T1000 (cell line): ENCODE measurements at places on chromosomes 2 and 18.

DNA sequence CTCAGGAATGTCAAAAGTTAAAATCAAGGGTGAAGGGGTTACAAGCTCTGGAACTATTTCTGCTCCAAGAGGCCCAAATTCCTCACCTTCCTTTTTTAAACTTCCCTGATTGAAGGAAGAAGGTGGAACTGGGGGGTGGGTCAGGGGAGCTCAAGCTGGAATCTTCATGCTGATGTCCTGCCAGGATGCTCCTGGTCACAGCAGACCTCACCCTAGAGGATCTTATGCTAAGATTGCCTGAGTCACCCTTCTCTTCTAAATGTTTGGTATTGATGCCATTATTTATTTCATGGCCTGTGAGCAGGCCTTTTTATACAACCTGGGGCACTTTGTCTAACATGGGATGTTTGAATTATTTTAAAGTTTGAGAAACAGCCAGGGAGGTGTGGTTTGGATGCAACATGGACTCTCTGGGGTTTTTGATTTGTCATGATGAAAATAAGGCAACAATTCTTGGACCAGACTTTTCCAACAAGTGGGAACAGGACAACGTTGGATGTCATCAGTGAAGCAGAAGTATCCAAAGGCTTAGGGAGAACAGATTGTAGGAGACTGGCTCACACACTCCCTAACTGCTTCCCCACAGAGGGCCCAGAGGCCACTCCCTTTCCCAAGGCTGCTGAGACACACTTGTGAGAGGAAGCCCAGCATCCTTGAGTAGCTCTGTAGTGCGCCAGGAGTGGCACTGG lies 420.2 kb upstream of the MEX3C start:
- no peak for DNase-seq

GRCh38 chr2:240896394-240896793 lies 438 bp upstream of the MAB21L4 start:
- no peak for DNase-seq

DNA sequence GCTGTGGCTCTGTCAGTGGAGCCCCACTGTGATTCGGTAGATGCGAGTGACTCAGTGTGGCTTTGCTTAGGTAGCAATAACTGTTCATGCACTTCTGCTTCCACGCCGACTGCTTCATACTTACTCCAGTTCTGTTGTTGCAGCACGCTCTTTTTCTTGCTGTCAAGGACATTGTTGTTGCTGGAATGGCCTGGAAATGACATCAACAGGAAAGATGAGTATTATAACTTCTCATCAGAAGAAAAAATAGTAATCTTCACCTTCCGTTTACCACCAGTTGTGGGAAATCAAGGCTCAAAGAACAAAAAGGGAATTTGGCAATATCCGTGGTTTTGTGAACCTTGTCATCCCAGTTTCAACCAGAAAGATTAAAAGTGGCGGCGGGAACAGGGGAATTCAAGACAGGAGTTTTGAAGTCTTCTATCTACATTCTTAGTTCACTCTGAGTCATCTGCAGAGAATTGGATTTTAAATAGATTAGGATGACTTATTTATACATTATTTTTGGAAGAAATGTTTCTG lies 8.3 kb downstream of the TM4SF20 start:
- no peak for DNase-seq

GRCh38 chr2:18244845-18245244 lies 315.6 kb downstream of the RDH14 start:
- DNase-seq: no peak

- no peak for DNase-seq
Observed at GRCh38 chr18:62386091-62386490, 61.0 kb downstream of the TNFRSF11A start.

GRCh38 chr2:142984657-142985056 lies 107.2 kb downstream of the KYNU start:
- no peak for DNase-seq

- DNase-seq: no peak
Observed at GRCh38 chr2:189095101-189095500, 84.5 kb downstream of the COL5A2 start.

GRCh38 chr2:38146275-38146906 lies 70.4 kb upstream of the CYP1B1 start:
- DNase-seq: peak; percentile 35

- DNase-seq: no peak
Observed at GRCh38 chr2:239791526-239792404, 233.4 kb downstream of the NDUFA10 start.

- DNase-seq: no peak
Observed at GRCh38 chr2:178998539-178998938, 51.4 kb downstream of the CCDC141 start.

GRCh38 chr2:240917684-240918257 lies 11.6 kb downstream of the CROCC2 start:
- no peak for DNase-seq

DNA sequence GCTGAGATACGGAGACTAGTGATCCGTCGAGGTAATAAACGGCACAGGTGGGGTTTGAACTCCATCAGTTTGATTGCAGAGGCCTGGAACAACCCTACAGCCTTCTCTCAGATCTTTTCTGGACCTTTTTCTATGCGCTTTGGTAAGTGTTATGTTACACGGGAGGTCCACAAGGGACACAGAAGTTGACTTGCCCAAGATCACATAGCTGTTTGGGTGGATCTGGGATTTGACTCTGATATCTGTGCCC lies 1.1 kb upstream of the DNPEP start:
- DNase-seq: no peak

- DNase-seq: no peak
Observed at GRCh38 chr2:58845011-58845410, 603.9 kb upstream of the FANCL start.

- DNase-seq: no peak
Observed at GRCh38 chr2:134406311-134406710, 152.4 kb downstream of the MGAT5 start.

DNA sequence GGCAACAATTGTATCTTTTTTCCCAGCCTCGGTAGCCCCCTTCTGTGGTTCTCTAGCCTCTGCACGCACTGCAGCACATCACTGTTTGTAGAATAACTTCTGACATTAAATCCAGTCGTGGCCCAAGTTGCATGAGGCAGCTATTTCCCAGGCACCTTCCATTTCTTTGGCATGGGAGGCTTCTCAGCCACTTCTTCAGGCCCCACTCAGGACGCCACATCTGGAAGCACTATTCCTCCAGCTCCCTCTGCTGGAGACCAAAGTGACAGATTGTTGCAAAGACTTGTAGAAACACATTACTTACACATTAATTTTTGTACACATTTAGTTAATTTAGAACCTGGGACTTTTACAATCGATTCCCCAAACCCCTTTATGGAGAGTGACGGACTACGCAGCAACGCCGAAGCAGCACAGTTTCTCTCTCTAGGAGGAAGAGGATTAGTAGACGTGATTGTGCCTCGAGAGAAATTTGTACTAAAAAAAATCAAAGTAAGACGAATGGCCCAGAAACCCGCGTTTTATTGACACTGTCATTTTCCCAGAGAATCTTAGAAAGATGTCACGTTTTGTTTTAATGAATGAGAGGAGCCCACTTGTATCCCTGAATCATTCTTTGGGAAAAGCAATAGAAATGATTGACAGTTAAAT lies 57.8 kb upstream of the RGPD5 start:
- DNase-seq: no peak

DNA sequence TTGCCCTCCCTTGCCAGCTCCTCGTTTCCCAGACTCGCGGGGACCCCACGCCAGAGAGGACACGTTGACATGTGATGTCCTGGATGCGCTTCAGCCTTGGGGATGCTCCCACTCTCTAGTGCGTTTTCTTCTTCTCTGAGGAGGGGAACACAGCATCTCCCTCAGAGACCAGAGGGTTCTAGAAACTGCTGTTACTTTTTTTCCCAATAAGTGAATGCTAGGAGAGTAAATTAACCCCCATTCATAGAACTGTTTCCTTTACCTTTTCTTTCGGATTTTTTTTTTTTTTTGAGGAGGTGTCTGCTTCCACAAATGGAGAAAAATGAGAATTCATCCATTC lies 370 bp upstream of the EFEMP1 start:
- DNase-seq: no peak

GRCh38 chr2:125272651-125273050 lies 1247.6 kb downstream of the CNTNAP5 start:
- DNase-seq: no peak

DNA sequence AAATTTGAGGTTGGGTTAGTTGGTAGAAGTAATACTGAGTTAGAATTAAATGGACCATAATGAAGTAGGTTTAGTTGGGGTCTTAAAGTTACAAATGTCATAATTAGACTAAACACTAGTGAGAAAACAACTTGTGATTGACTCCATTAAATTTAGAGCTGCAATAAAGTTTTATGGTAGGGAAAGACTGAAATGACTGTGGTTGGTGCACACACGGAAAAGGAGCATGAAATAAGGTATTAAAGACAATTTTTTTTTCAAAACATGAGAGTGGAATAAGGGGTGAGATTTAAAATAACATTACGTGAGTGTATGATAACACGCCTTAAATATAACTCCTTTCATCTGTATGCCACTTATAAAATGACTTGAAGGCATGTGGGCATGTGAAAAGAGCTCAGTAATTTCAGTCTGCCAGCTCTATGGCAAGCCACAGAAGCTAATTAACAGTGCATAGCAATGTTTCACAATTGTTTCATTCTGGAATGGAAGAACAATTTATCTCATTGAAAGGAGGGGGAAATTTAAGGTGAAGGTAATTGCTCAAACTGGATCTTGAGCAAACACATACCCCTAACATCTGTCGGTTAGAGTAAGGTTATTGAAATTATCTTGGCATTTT lies 1.4 kb downstream of the FRZB start:
- DNase-seq: no peak

DNA sequence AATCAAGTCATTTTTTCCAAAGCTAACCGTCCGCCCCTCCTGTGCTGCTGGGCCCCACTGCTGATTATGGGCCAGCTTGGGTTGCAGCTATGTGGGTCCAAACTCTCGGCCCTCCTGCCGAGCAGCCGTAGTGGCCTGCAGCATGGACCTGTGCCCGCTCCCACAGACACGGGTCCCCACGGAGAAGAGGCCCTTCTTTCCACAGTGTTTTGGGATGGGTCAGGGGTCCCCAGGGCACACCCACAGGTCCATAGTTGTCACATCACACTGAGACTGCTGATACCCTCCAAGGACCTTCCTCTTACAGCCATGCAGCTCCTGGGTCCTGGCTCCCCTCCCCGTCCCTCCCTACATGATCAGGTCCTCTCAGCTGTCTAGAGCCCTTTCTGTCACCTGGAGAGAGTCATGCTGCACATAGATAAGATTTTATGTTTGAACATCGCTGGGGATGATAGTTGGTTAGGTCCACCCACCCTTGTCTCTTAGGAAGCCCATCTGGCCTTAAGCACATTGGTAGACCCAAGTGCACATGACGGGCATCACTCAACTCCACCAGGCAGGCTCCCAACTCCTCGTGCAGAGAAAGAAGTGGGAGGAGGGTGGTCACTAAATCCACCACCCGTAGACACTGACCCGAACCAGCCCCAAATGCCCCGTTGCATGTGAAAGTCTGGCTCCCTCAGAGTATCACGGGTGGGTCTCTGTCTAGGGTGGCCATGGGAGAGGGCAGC lies 17.5 kb downstream of the GPR55 start:
- DNase-seq: no peak

- no peak for DNase-seq
Observed at GRCh38 chr2:75336451-75336850, 137.1 kb upstream of the TACR1 start.

- DNase-seq: no peak
Observed at GRCh38 chr2:54613794-54614257, 109.6 kb upstream of the EML6 start.

DNA sequence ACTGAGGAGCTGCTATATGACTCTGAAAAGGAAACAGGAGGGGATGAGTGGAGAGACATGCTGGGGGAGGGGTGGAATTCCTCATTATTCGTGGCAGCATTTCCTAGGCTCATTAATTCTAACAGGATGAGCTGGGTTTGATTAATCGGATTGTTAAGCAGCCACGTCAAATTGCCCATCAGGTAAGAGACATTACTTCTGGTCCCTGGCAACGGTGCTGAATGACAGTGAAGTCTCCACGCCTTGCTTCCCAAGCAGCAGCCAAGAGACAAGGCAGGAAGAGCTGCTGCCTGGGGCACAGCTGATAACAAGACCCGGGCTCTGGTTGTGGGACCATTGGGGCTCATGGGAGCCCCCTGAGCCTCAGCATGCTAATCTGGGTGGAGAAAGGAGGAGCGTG lies 86.6 kb downstream of the MARCHF4 start:
- DNase-seq: no peak

GRCh38 chr2:76965772-76966171 lies 556.4 kb downstream of the LRRTM4 start:
- no peak for DNase-seq

DNA sequence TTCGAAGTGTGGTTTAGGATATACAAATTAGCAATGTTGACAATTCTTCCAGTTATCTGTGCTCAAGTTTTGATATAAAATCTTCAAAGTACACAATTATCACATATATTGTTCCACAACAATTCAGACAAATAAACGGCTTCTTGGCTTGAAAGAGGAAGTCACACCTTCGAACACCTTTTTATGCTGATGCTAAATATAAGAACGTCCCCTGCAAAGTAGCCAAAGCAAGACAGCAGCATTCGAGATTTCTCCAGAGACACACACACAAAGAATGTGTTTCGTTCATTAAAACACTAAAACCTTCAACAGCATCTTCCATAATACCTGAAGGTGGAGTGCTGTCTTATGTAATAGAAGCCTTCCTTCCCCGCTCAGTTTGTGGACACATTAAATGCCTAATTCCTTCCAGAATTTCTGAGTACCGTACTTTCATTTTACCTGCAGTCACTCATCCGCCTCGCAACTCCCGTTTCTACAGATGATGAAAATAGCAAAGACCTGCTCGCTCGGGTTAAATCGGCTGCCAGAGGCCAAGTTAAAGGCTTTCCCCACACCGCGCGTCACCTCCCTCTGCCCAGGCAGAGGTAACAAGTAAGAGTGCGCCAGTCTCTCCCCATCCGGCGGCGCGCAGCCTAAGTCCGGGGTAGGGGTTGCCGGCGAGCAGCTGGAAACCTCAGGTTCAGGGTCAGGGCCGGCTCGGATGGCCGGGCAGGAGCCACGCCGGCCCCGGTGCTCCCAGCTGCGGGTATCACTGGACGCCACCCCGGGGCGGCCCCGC lies 847 bp downstream of the SERPINE2 start:
- DNase-seq: no peak
